ENCODE measurements at places on chromosomes 1 and 21.

DNA sequence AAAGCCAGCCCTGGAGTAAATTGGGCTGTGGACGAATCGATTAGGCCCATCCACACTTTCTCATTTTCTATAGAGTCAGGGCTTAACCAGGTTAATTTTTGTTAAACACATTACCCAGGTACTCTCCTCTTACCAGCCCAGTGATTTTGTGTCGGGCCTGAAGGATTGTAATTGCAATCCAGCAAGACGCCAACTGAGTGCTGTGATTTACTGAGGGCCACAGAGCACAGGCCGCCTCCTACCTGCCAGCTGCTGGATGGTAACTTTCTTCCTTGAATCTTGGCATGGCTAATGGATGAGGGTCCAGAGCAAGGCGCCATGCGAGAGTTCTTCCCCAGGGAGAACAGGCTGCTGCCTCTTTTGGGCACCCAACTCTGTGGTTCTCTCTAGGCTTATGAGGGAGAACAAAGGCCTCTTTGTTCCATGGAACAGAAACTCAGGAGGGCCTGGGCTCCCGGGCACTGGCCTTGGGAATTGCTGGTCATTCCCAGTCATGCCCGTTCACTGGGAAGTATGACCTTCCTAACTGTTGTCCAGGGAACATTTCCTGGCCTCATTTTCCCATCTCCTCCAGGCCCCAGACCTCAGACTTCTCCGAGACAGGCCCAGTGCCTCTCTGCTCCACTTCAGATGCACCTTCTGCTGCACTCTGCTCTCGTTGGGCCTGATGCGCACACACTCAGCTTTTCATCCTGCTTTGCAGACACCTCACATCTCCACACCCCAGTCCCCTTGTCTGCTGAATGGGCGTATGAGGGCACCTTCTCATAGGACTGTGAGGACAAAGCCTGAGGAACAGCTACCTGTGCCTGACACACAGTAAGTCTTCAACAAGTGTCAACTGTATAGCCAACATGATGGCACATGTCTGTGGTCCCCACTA lies 57.3 kb downstream of the SYF2 start:
- DNase-seq, result no peak

DNA sequence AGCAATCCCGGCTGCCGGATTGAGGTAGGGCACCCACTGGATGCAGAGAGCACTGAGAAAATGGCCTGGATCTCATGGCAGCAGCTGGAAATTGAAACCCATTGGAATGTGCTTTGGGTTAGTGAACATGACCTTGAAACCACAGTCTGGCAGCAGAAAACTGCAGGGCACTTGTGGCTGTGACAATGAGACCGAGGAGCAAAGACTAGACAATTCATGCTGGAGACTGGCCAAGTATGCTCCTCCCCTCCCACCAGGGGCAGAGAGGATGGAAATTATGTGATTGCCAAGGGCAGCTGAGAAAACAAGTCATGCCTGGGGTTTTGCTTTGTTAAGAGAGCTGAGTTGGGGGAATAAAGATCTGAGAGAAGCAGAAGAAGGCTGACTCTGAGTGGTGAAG lies 60.7 kb downstream of the ZNF697 start:
- no peak for DNase-seq

GRCh38 chr1:29793101-29793546 lies 556.8 kb downstream of the PTPRU start:
- DNase-seq, result peak; percentile 77

DNA sequence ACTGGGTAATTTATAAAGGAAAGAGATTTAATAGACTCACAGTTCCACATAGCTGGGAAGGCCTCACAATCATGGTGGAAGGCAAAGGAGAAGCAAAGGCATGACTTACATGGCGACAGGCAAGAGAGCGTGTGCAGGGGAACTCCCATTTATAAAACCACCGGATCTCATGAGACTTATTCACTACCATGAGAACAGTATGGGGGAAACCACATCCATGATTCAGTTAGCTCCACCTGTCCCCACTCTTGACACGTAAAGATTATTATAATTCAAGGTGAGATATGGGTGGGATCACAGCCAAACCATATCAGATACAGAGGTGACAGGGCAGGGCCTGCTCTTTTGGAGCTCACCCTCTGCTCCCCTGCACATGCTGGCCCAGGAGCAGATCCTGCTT lies 31.4 kb upstream of the TMEM61 start:
- DNase-seq, result no peak

GRCh38 chr1:92040971-92041370 lies 11.2 kb downstream of the EPHX4 start:
- no peak for DNase-seq

All from AML-193 (cell line).